ENCODE measurements at places on chromosomes 12 and 14.

- DNase-seq = no peak
These were observed 8.8 kb downstream of the USP15 start for GRCh38 chr12:62268956-62269355.

GRCh38 chr12:54723379-54724256 is 75.5 kb upstream of the DCD start:
- DNase-seq = no peak

DNA sequence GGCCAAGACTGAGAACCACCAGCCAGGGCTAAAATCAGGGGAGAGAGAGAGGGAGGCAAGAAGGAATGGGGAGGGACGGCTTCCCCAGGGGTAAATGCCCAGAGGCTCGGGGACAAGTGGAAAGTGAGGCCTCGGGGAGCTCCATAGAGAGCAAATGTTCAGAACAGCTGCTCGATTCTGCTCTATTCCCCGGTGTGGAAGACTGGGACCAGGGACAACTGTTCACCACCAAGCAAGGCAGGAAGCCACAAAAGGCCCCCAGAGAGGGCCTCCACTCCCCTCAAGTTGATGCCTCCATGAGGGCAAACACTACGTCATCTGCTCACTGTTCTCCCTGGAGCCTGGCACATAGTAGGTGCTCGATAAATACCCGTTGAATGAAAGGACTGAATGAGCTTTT is 53.5 kb downstream of the IRF2BPL start:
- DNase-seq = no peak

DNA sequence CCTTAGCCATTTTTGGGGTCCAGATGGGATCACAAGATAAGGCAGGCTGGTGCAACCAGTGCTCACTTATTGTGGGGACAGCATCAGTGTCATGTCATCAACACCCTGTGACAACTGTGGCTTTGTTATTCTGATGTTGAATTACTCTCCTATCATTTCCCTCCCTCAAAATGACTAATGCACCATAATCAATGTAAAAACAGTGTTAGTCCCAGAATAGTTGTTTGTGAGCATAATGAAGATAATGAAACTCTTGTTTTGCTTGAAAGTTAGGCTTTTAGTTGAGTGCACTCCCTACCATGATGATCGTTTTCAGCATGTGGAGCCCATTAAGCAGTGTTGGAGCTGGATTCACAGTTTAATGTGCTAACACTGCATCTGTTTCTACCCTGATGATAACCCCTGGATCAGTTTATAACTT is 151.4 kb downstream of the TMTC2 start:
- DNase-seq = no peak

DNA sequence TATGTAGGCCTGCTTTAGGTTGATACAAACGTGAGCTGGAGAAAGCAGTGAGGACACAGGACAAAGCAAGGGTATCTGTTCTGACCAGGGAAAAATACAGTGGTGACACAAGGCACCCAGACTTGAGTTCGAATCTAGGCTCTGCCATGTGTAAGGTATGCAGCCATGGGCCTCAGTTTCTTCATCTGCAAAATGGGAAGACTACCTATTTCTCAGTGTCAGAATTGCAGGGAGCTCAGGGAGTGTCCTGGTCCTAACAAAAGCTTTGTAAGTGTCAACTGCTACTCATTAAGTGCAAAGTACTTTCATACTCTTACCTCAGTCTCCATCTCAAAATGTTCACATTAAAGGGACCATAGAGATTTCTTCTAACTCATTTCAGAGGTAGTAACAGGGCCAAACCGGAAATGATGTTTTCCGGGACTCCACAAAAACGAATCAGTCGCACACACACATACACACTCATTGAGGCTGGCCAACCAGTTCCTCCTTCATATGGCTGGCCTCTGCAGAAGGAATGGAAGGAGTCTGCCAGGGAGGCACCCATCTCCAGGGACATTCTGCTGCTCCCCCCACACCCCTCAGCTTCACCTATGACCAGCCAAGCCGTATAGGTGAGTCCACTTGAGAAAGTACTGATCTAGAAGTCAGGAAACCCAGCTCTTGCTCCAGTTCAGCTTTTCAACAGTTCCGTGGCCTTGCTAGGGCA is 7.8 kb downstream of the CTDSP2 start:
- no peak for DNase-seq

- peak; percentile 35 for DNase-seq
These were observed 12.9 kb upstream of the MCRS1 start for GRCh38 chr12:49580572-49581535.

DNA sequence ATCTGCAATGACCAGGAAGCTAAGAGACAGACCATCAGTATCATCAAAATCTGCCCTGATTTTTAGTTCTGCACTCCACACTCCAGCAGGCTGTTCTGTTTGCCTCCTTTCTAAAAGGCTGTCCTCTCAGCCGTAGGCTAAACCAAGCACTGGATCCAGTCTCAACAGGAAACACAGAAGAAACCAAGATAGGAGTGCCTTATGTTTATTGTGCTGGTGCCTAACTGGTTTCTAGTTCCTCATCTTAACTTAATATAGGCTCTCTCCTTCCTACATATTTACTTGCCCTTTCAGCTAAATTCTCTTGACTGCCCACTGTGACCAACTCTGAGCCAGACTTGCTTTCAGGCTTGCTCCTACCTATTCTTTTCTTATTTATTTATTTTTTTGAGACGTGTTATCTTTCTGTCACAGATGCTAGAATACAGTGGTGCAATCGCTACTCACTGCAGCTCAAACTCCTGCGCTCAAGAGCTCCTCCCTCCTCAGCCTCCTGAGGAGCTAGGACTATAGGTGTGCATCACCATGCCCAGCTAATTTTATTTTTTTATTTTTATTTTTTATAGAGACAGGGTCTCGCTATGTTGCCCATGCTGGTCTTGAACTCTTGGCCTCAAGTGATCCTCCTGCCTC is 30.8 kb downstream of the GALNT4 start:
- no peak for DNase-seq
